ENCODE measurements at places on chromosomes 2 and 18. TPM values are rescaled to one million over a fixed set of nuclear protein-coding genes. Genes with fewer than 3 reads are reported as not detected.

Gene MC2R
- polyA plus RNA-seq = not detected

Gene MAL
- 2.4 TPM for polyA plus RNA-seq

Gene ZNF892
- polyA plus RNA-seq = 0.08 TPM

Gene C2orf78
- polyA plus RNA-seq = 0.53 TPM

Gene ASB18
- polyA plus RNA-seq = not detected

Gene GPR45
- polyA plus RNA-seq = 0.22 TPM

DNA sequence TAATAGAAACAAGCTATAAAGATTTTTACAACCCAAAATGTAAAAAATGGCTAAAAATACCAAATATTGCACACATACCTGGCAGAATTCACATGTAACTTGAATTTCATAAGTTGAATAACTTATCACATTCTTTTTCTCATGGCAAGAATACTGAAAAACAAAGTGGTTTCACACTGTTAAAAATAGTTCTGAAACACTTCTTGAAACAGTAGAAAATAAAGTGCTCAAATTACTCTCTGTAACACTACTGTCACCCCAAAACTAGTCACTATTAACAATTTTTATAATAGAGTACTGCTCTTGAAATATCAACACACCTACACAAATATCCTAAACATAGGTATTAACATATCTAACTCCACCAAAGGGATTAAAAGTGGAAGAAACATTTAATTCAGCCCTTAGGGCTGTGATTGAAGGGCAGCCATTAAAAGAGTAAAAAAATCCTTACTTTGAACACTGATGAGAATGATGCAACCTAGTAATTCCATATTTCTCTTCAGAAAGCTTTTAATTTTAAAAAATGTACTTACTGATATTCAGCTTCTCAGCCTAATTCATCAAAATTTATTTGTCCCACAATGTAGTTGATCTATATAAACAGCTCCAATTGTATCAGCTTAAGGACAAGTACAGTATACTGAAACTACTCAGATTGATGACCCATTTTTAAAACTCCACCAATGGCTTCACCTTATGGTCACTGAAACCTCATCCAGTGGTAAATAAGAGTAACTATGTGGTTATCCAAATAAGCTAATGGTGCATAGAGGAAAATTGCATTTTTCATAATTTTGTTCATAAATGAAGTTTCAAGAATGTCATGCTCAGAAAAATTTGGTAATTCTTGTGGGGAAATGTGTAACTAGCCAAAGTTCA lies 31.4 kb downstream of the ATF2 start:
- H3K36me3 ChIP-seq = no peaks in the 10 kb centered on the region
- DNase-seq = no peak
- H3K4me1 ChIP-seq = peaks cover 17% of the 10 kb centered on the region
- H3K27me3 ChIP-seq = no peaks in the 10 kb centered on the region
- peak overlapping the region; percentile 25 for H3K4me3 ChIP-seq

DNA sequence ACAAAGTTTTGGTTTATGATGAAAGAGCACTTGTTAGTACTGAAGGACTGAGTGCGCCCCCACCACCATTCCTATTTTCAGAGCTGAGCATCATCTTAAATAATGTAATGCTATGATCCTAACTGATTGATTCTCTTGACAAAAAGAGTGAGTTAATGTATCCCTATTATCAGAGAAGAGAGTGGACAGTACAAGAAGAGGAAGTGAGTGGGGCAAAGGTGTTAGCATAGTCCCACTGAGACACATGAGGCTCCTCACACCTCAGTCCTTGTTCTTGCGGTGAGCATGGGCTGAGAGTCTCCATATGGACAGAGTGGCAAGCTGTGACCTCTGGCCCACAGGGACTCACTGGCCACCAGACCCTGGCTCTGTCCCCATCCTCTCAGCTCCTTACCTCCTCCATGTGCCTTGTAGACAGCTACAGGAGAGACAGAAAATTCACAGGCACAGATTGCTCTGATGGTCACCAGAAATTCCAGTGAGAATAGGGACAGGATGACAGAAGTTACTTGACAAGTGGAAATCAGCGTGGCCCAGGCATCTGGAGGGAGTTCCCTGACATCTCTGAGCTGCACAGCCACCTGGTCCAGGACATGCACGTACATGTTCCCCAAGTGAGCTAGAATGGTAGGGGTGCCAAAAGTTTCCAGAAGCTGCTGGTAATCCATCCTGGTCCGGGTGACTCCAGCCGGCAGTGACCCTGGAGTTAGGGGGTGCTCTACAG lies 32.6 kb downstream of the NAPG start:
- no peak overlapping the region for H3K27ac ChIP-seq
- no peak for DNase-seq
- H3K36me3 ChIP-seq = peaks cover 3% of the 10 kb centered on the region
- H3K4me3 ChIP-seq = no peak overlapping the region
- peaks cover 5% of the 10 kb centered on the region for H3K4me1 ChIP-seq
- no peaks in the 10 kb centered on the region for H3K27me3 ChIP-seq

GRCh38 chr2:133235968-133236367 lies 332.3 kb downstream of the NCKAP5 start:
- no peaks in the 10 kb centered on the region for H3K4me1 ChIP-seq
- H3K27ac ChIP-seq = no peak overlapping the region
- H3K36me3 ChIP-seq = no peaks in the 10 kb centered on the region
- H3K27me3 ChIP-seq = no peaks in the 10 kb centered on the region
- no peak for DNase-seq

DNA sequence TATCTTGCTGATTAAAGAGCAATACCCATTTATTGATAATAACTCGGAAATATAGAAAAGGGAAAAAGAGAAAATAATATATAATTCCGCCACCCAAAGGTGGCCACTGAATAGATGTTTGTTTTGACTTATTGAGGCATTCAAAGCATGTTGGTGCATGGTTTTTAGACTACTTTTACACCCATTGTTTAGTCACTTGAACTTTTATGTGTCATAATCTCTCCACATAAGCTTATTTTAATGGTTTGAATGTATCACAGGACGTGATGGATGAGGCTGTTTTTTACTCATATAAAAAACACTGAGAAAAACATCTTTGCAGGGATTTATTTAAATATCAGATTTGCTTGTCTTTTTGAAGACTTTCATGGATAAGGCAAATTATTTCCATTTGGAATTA lies 120.4 kb downstream of the ACKR3 start:
- DNase-seq = no peak
- no peaks in the 10 kb centered on the region for H3K4me1 ChIP-seq
- H3K4me3 ChIP-seq = no peak overlapping the region
- peaks cover 4% of the 10 kb centered on the region for H3K27me3 ChIP-seq
- no peaks in the 10 kb centered on the region for H3K36me3 ChIP-seq
- no peak overlapping the region for H3K27ac ChIP-seq

DNA sequence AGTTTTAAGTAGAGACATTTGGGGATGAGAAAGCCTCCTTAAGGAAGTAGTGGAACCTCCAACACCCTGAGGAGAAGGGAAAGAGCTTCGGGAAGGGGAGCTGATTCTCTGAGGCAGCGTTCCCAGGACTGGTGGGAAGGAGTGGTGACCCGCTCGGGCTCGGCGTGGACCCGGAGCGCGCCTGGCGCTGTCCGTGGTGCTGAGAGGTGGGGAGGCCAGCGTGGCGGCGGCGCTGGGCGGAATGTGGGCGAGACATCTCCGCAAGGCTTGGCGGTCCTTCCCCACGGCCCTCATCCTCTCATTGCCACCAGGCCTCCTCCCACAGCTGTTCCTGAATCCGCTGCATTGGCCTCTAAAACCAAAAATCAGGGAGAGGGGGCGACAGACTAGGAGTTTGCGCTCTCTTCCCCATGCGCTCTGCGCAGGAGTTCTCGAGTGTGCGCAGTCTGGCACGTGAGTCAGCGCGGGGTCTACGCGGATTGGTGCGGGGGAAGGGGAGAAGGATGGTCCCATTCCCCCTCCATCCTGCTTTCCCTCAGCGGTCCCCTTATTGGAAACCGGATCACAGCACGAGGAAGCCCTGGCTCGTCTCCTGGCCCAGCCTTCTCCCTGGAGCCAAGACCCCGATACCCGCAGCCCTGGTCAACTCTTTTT lies 857 bp downstream of the RESP18 start:
- H3K27me3 ChIP-seq = no peaks in the 10 kb centered on the region
- H3K4me3 ChIP-seq = no peak overlapping the region
- no peak overlapping the region for H3K27ac ChIP-seq

DNA sequence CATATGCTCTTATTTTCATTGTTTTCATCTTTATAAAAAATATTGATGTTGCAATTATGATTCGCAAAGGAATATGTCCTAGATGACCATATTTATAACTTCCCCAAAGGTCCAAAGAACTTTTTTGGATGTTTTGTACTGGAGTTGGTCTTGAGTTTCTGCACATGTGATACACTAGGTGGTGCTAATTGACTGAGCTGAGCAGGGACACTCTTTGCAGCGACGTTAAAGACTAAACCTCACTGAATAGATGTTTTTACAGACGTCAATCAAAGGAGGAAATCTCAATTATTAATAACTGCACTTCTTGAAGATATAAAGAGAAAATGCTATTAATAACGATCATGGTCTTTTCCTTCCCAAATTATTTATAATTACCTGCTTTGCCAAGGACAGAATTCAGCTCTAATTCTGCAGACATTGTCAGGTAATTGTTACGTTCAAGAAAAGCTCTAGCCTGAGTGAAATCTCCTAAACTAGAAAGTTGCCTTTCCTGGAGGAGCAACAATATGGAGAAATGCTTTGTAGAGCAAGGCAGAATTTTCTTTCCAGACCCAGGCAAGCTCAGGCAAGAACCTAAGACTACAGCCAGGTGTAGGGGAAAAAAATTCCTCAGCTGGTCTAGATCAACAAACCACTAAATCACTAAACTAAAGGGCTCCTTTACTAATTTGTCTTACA lies 119.3 kb upstream of the RBBP8 start:
- no peaks in the 10 kb centered on the region for H3K36me3 ChIP-seq
- DNase-seq = no peak
- H3K4me1 ChIP-seq = no peaks in the 10 kb centered on the region
- H3K4me3 ChIP-seq = no peak overlapping the region
- no peaks in the 10 kb centered on the region for H3K27me3 ChIP-seq

- no peaks in the 10 kb centered on the region for H3K36me3 ChIP-seq
- DNase-seq = no peak
- H3K4me1 ChIP-seq = no peaks in the 10 kb centered on the region
- H3K27ac ChIP-seq = peak overlapping the region; percentile 59
These were observed 13.2 kb downstream of the PRELID3A start for GRCh38 chr18:12420821-12421421.

- H3K36me3 ChIP-seq = no peaks in the 10 kb centered on the region
- H3K4me3 ChIP-seq = peak overlapping the region; percentile 73
- H3K27me3 ChIP-seq = no peaks in the 10 kb centered on the region
- peak overlapping the region; percentile 63 for H3K27ac ChIP-seq
These were observed 28.3 kb downstream of the WNT10A start for GRCh38 chr2:218908721-218909619.
